ENCODE measurements at places on chromosomes 6 and 20.

DNA sequence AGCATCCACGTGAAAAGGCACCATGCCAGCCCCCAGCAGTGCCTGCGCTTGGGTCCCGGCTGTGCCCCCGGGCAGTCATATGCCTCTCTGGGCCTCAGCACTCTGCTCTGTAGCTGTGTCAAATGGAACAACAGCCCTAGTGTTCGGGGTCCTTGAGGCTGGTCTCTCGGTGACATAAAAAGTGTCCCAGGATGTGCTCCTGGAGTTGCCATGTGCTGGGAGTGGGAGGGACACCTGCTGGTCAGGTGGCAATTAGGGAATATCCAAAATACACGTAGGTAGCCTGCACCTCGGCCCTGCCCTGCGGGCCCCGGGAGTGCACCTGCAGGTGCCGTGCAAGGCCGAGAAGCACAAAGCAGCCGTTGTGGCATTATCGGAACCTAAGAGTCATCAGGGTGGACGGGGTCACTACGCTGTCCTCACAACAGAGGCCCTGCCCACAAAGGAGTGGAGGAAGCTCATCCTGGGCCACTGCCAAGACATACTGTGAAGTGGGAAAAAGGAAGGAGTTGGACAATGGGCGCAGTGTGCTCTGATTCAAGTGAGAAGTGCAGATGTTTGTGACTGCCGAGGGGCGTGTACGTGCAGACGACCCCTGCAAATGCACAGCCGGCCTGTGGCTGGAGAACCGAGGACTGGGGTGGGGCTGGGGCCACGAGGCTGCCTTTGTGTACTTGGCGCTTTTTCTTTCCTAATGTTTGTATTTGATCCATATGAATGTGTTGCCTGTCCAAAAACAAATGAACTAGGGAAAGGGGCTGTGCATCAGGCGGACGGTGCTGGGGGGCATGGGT, 24.6 kb downstream of the SLCO4A1 start:
- DNase-seq, result no peak

- DNase-seq, result no peak
Observed at GRCh38 chr6:158047563-158048323, 66.1 kb downstream of the SYNJ2 start.

GRCh38 chr20:13775867-13776266, 8.9 kb downstream of the ESF1 start:
- DNase-seq, result no peak

- DNase-seq, result no peak
Observed at GRCh38 chr20:35319192-35319870, 27.1 kb upstream of the FAM83C start.

GRCh38 chr6:127514773-127515227, 4.3 kb downstream of the MTCL3 start:
- peak; percentile 21 for DNase-seq

GRCh38 chr6:170114956-170115855, 175.7 kb downstream of the DLL1 start:
- no peak for DNase-seq

DNA sequence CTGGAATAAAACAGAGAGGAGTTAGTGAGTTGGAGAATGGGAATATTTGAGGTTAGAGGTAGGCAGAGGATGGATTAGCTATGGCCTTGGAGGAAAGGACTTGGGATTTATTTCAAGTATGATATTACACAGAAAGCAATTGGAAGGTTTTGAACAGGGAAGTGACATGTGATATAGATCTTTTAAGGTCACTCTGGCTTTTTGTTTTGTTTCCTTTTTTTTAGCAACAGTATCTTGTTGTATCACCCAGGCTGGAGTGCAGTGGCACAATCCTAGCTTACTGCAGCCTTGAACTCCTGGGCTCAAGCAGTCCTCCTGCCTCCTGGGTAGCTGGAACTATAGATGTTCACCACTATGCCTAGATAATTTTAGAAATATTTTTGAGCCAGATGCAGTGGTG, 190.3 kb downstream of the UTRN start:
- no peak for DNase-seq

- DNase-seq, result peak; percentile 92
Observed at GRCh38 chr20:48761023-48761785, 66.6 kb downstream of the PREX1 start.

- DNase-seq, result no peak
Observed at GRCh38 chr6:125859727-125860126, 69.0 kb downstream of the NCOA7 start.

- peak; percentile 62 for DNase-seq
Observed at GRCh38 chr6:159252955-159253508, 83.8 kb downstream of the FNDC1 start.

GRCh38 chr20:54843431-54843830, 368.0 kb downstream of the DOK5 start:
- no peak for DNase-seq

GRCh38 chr6:23268348-23268747, 699.0 kb downstream of the HDGFL1 start:
- DNase-seq, result no peak

- no peak for DNase-seq
Observed at GRCh38 chr6:132527791-132528190, 10.3 kb upstream of the TAAR9 start.

GRCh38 chr6:70312165-70312745, 9.4 kb upstream of the COL9A1 start:
- peak; percentile 5 for DNase-seq

GRCh38 chr20:3925899-3926638, 36.9 kb downstream of the PANK2 start:
- no peak for DNase-seq

DNA sequence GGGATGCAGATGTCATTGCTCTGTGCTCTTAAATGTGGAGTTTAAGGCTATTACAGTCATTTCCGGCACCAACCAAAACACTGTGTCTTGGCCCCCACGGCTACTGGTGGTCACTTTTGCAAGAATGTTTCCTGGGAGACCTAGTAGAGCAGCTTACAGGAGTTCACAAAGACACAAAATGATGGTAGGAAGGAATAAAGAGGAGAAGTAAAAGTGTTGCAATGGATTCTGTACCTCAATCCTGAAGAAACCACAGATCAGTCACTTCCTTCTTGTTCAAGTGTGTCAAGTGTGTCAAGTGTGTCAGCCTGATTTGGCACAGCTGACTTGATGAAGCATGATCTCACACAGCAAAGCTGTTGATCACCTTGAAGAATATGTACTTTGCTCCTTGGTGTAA, 344.0 kb downstream of the PLCB1 start:
- peak; percentile 70 for DNase-seq

- no peak for DNase-seq
Observed at GRCh38 chr6:152821525-152821924, 70.9 kb downstream of the VIP start.

GRCh38 chr6:136174510-136174909, 75.6 kb downstream of the MTFR2 start:
- DNase-seq, result no peak

GRCh38 chr6:26452631-26453235, 5.0 kb upstream of the BTN2A1 start:
- DNase-seq, result no peak

- no peak for DNase-seq
Observed at GRCh38 chr6:30625511-30625910, 1.2 kb upstream of the ATAT1 start.

- DNase-seq, result peak; percentile 34
Observed at GRCh38 chr20:6768228-6769140, 998 bp downstream of the BMP2 start.

GRCh38 chr6:138818496-138819194, 22.8 kb downstream of the ECT2L start:
- DNase-seq, result peak; percentile 40

DNA sequence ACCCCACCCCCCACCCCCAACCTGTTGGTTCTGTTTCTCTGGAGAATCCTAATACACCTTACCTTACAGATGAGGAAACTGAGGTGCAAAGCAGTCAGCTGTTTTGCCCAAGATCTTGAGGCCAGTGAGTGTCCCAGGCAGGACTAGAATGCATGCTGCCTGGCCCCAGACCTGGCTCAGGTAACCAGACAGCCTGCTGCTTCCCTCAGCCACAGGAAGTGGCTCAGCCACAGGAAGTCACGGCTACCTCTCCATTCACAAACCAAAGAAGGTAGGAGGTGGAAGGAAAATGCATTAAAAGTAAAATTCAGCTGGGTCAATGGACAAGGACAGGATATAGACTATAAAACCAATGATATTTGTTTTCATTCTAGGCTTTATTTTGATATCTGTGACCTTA, 517.6 kb downstream of the CD83 start:
- DNase-seq, result peak; percentile 45

DNA sequence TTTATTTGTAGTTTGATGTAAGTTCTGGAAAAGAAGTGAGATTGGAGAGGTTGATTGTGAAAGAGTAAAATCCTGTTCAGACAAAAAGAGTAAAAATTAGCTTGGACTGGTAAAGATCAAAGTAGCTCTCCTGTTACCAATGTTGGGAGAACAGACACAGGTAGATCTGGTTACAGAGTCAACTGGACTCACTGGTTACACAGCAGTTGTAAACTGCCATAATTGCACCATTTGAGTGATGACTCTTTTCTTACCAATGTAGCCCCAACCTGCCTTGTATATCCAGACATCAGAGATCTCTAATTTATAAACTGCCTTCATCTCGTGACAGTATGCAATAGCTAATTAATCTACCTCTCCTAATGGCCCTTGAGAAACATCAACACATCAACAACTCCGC, 165.6 kb upstream of the PRSS16 start:
- no peak for DNase-seq

GRCh38 chr20:38286586-38287531, 17.1 kb upstream of the BPI start:
- no peak for DNase-seq

DNA sequence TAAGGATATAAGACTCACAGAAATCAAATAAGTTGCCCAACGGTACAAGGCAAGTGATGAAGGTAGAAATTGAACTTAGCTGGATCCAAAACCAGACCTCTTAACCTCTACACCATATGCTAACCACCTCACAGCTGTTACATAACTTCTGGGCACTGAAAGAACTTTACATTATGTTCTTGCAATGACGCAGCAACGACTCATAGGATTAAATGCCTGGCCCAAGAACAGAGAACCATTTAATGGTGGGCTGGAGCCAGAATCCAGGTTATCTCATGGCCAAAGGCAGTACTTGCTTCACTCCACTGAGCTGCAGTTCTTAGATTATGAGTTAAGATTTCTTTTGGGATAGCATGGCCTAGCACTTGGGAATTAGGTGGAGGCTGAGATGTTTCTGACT, 4.4 kb downstream of the TRMT6 start:
- no peak for DNase-seq

GRCh38 chr20:22333885-22334545, 250.4 kb downstream of the FOXA2 start:
- peak; percentile 85 for DNase-seq

DNA sequence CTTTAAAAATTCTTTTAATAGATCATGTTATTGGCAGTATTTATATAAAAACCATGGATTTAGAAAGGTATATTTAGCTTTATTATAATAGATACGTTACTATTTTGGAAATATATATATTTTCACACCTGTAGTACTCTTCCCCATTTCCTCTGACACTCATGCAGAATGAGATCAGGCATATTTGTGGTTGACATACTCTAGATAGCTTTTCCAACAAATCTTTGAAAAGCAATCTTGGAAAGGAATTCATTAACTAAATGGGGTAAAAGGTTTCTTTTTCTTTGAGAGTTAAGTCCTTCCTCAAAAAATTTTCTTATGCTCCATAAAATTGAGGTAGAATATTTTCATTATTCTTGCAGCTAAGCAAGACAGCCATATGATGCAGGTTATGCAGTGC, 14.5 kb downstream of the ASF1A start:
- no peak for DNase-seq

DNA sequence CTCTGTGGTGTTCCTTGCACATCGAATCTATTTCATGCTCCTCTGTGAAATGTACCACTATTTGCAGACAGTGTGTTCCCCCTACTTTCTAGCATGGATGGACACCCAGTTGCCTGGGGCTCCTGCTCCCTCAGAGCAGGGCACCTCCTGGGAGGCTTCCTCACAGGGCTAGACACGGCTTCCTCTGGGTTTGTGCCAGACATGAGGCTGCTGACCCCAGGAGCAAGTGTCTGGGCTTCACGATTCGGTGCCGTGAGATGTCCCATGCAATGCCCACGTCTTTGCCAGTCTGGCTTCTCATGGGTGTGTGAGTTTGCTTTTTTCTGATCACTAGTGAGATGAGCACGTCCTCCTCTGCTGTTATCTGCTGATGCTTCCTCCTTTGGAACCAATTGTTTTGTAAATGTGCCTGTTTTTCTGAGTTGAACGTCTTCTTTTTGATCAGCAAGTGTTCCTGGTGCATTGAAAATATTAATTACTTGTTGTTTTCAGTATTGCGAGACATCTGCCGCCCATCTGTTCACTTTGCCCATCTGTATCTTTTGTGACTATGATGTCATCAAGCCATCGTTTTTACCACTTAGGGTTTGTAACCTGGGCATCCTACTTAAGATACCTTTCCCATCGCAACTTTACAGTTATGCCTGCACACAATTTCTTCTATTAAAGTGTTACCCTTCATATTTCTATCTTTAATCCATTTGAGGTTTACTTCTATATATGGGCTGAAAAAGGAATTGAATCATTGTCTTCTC, 92.0 kb downstream of the TTLL2 start:
- no peak for DNase-seq

DNA sequence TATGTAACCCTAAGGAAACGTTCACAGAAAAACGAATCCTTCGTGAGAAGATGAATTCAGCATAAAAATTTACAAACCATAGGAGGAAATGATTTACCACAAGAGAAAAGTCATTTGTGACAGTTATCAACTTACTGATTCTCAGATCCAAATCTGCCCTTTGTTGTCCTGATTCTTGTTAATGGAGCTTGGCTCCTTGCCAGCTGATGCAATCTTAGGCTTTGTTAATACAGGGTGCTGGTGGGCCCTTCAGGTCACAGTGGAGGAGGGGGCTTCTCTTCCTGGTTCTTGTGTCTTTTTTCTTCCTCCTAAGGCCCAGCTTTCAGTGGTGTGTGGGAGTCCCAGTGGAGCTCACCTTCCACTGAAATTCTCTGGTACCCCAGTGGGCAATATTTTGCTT, 108.4 kb upstream of the MAP3K7 start:
- no peak for DNase-seq

DNA sequence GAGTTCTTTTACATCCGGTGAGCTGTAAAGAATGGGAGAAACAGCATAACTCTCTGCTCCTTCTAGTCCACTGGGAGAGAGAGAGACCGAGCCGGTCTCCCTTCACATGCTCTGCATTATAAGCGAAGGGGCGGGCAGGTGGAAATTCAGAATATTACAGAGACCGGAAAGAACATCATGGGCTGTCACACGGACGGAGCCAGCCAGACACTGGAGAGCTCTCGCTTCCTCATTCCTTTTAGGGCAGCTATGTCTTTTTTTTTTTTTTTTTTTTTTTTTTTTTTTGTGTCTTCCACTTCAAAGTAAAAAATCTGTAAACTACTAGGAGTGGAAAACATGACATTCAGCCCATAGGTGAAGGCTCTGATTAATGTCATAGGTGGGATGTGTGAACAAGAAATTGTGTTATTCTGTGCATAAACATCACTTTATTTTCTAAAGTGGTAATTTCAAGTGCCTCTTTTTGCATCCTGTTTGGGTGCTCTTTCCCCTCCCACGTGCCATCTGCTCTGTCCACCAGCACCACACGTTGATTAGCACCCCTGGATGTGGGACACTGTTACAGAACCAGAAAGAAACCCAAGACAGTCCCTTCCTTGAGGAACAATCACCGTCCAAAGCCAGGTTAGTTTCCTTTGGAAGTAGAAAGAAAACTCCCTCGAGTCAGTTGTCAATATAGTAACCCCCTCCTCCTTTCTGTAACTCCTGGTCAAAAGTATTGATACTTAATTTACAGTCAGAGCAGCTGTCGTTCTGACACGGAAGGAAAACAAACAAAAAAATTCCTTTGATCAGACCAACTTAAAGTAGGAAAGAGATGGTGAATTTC, at the start of gene TAGAP:
Gene TAGAP, minus strand, starts transcription at position 93 of the 829 bp plus-strand sequence. CDS start 845 bp downstream, outside the sequence.
- DNase-seq, result peak; percentile 95

Data from common myeloid progenitor, CD34-positive (primary cell).